ENCODE measurements at places on chromosomes 1 and 21.

DNA sequence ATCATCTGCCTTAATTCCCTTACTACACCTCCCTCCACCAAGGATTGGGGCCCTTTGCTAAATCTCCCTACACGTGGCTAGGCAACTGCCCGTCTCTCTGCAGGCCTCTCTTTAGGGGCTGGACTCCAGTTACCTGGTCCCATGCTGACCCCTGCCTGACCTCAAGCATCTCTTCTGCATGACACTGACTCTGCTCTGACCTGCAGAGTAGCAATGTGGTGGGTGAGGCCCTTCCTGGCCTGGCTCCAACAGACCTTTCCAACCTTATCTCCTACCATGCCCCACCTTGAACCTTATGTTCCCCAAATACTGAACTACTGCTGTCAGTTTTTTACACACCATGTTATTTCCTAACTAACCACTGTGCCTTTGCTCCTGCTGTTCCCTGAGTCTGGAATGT is 45.9 kb upstream of the EPS15 start:
- no peak for DNase-seq

GRCh38 chr1:10813799-10814198 is 17.4 kb upstream of the CASZ1 start:
- no peak for DNase-seq

DNA sequence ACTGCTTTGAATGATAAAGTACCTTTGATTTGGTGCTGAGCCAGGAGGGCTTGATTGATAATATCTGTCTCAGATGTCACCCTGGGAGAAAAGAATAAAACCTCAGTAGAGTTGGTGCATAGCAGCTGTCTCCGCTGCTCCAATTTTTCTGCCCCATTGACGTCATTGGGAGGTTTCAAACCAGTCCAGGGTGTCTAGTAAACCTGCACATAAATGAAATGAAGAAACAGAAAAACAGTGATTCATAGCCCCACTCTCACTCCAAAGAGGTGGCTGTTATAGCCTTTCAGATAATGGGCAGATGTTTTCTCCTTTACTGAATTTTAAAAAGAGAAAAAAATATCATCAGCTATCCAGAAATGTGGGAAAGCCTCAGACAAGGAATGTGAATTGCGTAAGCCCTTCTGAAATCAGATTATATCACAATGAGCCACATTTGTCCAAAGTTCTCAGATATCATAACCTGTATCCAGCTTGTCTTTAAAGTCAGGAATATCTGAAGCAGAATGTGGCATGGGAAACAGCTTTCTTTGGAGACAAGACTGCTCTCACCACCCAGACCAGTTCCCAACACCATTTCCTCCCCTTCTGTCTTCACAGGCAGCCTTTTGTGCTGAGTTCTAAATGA is 351.3 kb upstream of the SGIP1 start:
- no peak for DNase-seq

DNA sequence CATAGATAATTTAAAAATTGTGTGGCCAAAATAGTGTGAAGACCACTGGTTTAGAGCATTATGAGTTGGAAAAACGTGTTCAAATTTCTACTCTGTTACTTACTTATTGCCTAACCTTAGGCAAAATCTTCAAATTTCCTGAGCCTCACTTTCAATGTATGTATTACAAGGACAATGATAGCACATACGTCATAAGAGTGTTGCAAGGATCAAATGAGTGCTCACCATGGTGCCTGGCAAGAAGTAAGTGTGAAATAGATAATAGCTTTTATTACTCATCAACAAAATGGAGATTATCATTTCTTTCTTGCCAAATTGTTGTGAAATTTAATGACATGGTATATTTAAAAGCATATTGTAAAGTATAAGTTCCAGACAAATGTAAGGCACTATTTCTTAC is 57.2 kb downstream of the FH start:
- no peak for DNase-seq

- no peak for DNase-seq
Measured at GRCh38 chr1:10759413-10760200, 36.8 kb downstream of the CASZ1 start.

DNA sequence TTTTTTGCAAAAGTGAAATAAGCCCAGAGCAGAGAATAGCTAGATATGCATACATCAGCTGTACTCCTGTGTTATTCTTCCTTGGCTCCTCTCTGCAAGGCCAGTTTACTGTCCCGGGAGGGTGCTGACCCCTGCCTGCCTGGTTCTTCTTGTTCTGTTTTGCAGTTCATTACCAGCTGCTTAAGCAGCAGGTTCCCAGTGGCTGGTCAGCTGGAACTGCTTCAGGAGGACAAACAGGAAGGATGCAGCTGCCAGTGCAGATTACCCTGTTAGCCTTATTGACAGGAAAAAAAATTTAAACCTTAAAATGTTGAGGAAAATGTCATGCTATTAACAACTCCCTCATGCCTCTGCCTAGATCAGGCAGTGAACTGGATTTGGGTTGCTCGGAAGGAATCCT is 16.0 kb upstream of the LRIG2 start:
- DNase-seq: no peak

DNA sequence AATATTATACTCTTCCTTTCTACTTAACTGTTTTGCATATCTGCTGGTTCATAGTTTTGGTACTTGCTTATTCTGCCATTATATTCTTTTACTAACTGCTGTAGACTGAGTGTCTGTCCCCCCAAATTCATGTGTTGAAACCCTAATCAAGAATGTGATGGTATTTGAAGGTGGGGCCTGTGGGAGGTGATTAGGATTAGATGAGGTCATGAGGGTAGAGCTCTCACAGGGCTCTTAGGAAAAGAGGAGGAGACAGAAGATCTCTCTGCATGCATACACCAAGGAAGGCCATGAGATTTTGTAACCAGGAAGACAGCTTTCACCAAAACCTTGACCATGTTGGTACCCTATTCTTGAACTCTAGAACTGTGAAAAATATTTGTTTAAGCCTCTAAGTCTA is 354.1 kb upstream of the B3GALT2 start:
- DNase-seq: no peak

- no peak for DNase-seq
Measured at GRCh38 chr1:218474128-218474527, 129.0 kb downstream of the TGFB2 start.

GRCh38 chr1:69993810-69994209 is 211.6 kb downstream of the LRRC40 start:
- DNase-seq: no peak

DNA sequence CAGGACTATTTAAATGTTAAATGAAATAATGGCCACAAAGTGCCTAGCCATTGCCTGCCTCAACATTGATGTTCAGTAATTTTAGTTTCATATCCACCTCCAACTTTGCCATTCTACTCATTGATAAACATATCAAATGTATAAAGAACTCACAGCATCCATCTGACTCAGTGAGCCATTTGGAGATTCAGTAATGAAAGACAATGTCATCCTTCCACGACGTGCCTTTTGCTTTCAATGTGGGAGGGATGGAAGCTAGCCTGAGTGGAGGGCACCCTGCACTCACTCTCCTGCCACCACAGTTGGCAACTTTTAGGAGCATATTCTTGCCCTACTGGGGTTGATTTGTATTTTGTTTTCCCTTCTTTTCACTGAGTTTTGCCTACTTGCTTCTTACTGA is 151.5 kb downstream of the GLUL start:
- DNase-seq: no peak

- no peak for DNase-seq
Measured at GRCh38 chr21:37245151-37245550, 22.0 kb downstream of the VPS26C start.

- no peak for DNase-seq
Measured at GRCh38 chr1:208108646-208109330, 135.4 kb downstream of the PLXNA2 start.

- DNase-seq: no peak
Measured at GRCh38 chr1:183898001-183898396, 93.1 kb downstream of the RGL1 start.

DNA sequence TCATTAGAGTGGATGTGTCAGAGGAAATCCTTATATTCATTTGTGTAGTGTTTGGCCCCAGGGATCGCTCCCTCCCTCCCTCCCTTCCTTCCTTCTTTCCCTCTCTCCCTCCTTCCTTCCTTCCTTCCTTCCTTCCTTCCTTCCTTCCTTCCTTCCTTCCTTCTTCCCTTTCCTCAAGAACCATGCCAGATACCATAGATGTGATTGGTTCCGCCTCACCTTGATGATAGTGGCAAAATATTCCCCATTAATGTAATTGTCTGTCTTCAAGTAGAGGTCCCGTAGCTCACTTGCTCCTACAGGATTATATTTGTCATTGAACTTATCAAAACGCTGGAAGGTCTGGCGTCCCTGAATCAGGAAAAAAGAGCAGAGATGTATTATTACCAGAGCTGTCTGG is 7.8 kb upstream of the DENND2C start:
- DNase-seq: no peak

GRCh38 chr1:107604825-107605224 is 360.2 kb downstream of the VAV3 start:
- no peak for DNase-seq

- DNase-seq: no peak
Measured at GRCh38 chr1:168672278-168672677, 56.7 kb downstream of the DPT start.

DNA sequence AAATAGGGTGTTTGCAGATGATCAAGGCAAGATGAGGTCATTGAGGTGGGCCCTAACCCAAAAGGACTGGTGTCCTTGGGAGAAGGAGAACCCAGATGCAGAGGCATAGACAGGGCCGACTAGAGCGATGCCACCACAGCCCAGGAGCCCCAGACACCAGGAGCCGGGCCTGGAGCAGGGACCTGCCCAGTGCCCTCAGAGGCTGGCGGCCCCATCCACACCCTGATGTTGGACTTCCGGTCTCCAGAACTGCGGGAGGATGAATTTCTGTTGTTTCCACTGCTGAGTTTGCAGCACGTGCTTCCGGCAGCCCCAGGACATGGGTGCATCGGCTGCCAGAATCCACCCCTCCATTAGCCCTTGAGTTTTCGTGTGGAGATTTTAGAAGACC is 7.2 kb upstream of the ACTRT2 start:
- DNase-seq: no peak

GRCh38 chr1:35935442-35936388 is 4.8 kb downstream of the AGO3 start:
- DNase-seq: no peak

DNA sequence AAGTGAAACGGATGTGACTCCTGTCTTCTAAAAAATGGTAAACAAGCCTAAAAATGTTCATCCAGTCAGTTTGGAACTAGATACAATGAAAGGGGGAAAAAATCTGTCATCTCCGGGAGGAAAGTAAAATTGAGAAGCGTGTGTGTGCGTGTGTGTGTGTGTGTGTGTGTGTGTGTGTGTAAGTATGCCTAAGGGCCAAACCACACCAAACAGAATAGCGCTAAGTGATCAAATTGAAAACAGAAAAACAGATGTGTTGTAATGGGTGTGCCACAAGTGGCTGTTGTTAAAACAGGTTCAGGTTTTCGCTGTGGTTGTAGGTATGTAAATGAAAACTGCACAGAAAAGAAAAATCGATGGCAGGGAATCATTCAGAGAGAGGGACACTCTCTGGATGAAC is 106.7 kb downstream of the RNF220 start:
- DNase-seq: no peak

DNA sequence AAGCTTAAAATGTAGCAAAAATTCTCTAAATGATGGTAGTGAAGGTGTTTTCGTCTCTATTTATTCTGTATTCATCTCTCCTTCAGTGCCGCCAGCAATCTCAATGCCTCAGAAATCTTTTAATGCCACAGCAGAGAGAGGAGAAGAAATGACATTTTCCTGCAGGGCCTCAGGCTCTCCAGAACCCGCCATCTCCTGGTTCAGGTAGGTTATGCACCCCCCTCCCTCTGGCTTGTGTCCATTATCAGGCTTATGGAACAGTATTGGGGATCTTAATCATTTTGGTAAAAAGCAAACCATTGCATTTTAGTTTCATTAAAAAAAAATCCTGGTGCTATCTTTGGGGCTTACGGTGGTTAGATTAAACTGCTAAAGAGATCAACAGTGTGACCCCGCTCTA is 326.1 kb downstream of the NCAM2 start:
- no peak for DNase-seq

- no peak for DNase-seq
Measured at GRCh38 chr1:40973912-40974311, 5.6 kb upstream of the CTPS1 start.

DNA sequence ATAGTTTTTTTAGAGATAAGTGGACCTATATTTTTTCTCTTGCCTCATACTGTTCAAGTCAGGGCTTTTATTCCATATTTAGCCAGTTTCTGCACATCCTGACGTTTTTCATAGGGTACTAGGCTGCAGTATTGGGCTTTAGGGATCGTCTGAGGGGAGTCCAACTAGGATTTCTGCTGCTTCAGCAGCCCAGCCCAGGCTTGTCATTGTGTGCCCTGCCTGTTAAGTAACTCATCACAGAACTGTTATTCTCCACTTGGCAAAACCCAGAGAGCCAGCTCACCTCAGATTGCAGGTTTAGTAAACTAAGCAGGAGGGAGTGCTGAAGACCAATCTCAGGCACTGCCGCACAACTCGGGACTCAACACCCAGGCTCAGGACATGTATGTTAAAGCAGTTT is 2.8 kb downstream of the GALNT2 start:
- DNase-seq: no peak

DNA sequence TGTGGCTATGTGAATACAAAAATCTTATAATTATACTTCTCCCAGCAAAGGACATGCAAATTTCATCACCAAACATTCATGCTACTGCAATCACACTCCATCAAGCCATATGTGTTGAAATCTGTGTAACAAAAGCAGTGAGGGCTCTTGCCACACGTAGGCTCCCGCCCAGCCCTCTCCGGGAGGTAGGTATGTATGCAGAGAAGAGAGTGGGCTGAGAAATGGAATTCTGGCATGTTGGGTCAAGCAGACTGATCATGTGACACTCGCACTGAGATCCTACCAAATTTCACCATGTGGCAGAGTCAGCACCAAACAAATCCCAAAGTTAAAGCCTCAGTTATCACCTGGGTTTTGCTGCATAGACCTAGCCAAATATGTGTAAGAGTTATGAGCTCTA is 49.7 kb downstream of the APP start:
- DNase-seq: no peak

DNA sequence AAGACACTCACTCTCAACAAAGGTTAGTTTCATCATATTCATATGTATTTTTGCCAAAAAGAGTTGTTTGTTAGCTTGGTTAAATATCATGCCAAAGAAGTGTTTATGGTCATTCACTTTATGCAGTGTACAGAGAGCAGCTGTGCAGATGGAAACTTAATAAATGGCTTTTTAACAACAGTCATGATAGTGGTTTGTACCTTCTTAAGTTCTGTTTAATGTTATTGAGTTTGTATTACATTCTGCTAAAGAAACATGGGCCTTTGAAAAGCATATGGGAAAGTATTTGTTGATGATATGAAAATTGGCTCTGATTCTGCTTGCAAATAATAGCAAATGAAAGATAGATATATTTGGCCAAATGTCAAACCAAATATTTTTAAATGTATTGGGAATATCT is 607.3 kb downstream of the NCAM2 start:
- DNase-seq: no peak

- DNase-seq: no peak
Measured at GRCh38 chr1:190144650-190145049, 333.0 kb downstream of the BRINP3 start.

- DNase-seq: no peak
Measured at GRCh38 chr1:1721201-1721600, 3.0 kb downstream of the CDK11A start.

- DNase-seq: no peak
Measured at GRCh38 chr1:63701187-63701586, 72.6 kb upstream of the ROR1 start.
